ENCODE measurements at places on chromosomes 7 and 10.

GRCh38 chr10:126315494-126316177 lies 72.6 kb downstream of the ADAM12 start:
- no peak for DNase-seq

DNA sequence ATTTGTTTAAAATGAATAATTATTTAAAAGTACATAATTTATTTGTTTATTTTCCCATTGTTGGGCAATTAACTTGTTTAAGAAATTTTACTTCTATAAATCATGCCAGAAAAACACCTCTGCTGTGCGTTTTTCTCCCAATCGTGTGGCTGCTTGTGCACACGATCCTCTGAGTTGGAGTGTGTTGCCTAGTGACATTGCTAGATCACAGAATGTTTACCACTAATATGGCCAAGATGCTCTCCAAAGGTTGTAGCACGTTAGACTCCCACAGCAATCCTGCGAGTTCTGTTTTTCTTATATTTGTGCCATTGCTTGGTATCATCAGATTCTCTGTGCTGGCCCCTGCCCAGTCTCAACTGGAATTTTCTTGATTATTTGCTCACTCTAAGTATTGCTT lies 207.1 kb upstream of the ADCY1 start:
- DNase-seq = no peak

DNA sequence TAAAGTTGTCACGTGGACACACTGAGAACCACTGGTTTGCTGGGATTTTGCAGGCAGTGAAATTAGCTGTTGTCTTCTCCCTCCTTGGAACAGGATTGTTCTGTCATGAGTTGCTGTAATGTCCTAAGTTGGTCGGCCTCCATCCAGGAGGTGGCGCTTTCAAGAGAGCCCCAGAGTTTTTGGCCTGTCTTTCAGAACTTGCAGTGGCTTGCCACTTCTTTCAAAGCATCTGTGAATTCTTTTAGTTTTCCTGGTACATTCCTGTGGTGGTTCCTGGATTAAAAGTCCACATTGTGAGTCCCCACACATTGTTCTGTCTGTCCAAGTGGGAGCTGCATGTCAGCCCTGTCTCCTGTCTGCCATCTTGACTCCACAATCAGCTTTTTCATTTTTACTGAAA lies 133.8 kb downstream of the PON1 start:
- no peak for DNase-seq

GRCh38 chr10:67151471-67151870 lies 225.6 kb downstream of the LRRTM3 start:
- no peak for DNase-seq

GRCh38 chr7:117716707-117717299 lies 156.4 kb downstream of the CTTNBP2 start:
- no peak for DNase-seq

GRCh38 chr7:148556892-148557291 lies 33.7 kb upstream of the C7orf33 start:
- no peak for DNase-seq

DNA sequence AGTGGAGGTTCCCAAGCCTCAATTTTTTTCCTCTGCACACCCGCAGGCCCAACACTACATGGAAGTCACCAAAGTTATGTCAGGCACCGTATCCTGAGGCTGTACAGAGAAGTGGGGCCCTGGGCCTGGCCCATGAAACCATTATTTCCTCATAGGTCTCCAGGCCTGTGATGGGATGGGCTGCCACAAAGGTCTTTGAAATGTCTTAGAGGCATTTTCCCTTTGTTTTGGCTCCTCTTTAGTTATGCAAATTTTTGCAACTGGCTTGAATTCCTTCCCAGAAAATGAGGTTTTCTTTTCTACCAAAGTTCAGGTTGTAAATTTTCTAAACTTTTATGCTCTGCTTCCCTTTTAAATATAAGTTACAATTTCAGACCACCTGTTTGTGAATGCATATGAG lies 365.2 kb downstream of the HGF start:
- no peak for DNase-seq

DNA sequence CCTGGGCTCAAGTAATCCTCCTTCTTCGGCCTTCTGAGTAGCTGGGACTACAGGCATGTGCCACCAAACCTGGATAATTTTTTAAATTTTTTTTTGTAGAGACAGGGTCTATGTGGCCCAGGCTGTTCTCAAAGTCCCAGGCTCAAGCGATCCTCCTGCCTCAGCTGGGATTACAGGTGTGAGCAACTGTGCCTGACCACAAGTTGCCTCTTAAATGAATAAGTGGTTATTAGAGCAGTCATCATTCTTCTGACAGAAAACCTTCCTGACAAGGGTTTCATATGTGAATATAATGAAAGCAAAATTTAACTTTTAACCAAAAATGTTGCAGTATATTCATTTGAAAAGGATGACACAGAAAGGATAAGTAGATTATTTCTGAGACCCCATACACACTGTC lies 532.5 kb downstream of the GRM8 start:
- DNase-seq = no peak

Measured in aorta (tissue), 5 donors.